ENCODE measurements at places on chromosomes 4 and X.

DNA sequence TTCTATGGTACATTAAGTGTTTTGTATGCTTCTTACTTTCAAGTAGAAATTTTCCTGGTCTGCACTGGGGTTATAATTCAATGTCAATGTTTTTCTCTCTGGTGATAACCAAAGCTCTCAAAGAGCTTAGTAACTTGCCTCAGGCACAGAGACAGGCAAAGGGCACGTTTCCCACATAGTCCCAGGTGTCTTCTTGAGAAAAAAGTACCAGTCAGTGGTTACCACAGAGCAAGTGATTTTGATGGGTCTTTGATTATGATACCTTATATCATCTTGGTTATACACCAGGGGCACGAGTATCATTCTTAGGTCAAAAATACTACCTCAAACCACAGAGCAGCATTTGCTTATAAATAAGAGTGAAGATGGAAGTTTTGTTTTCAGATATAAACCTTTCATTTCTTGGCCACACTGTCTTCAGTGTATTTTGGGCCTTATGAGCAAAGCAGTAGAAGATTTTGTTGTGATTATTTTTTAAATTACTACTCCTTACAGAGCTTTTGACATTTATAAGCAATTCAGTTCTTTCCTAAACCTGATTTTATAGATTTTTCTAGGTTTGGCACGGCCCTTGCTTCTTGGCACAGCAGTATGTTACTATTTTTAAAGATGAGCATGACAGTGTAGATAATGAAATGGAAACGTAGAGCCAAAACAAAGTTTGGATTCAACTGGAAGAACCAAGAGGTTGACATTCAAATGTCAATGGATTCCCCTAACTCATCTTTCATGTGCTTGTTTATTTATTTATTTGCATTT lies 85.3 kb upstream of the TLL1 start:
- DNase-seq = no peak

DNA sequence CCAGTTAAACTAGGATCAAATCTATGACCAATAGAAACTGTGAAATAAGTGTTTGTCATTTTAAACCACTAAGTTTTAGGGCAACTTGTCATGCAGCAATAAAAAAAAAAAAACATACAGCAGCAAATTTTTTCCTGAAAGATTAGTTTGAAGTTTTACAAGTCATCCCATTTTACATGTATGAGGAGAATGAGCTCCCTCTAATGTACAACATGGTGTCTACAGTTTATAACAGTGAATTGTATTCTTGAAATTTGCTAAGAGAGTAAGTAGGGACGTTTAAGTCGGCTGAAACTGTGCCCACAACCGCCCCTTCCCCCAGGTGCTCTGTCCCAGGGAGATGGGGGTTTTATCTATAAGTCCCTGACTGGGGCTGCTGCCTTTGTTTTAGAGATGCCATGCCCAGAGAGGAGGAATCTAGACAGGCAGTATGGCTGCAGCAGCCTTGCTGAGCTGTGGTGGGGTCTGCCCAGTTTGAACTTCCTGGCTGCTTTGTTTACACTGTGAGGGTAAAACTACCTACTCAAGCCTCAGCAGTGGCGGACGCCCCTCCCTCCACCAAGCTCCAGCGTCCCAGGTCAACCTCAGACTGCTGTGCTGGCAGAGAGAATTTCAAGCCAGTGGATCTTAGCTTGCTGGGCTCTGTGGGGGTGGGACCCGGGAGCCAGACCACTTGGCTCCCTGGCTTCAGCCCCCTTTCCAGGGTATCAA lies 499.3 kb upstream of the CT83 start:
- DNase-seq = no peak

DNA sequence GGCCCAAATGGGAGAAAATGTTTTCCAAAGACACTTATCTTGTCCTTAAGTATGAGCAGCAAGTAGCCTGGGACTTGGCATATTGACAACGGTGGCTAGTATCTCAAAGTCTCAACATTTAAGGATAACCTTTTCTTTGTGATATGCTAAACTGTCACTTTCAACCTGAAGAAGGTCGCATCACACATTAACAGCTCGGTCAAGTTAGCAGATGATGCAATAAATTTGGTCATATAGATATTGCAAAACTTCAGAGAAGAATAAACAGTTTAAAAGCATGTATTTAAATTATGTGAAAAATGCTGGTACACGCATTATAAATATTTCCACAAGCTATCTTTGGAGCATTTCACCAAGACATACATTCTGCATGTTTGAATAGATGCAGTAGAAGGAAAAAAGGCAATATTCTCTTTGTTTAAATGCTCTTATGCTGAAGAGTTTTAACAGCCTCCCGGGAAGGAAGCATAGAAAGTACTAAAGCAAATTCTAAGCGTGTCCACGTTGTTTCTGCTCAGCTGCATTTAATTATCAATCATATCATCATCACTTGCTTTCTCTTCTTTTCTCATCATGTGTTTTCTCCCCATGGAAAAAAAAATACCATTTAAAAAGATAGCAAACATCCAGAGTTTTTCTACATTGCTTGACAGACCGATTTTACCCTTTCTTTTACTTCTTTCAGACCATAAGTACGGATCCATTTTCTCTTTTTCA lies 24.2 kb downstream of the ARHGAP6 start:
- no peak for DNase-seq

GRCh38 chr4:24956763-24957162 lies 43.9 kb upstream of the CCDC149 start:
- no peak for DNase-seq

DNA sequence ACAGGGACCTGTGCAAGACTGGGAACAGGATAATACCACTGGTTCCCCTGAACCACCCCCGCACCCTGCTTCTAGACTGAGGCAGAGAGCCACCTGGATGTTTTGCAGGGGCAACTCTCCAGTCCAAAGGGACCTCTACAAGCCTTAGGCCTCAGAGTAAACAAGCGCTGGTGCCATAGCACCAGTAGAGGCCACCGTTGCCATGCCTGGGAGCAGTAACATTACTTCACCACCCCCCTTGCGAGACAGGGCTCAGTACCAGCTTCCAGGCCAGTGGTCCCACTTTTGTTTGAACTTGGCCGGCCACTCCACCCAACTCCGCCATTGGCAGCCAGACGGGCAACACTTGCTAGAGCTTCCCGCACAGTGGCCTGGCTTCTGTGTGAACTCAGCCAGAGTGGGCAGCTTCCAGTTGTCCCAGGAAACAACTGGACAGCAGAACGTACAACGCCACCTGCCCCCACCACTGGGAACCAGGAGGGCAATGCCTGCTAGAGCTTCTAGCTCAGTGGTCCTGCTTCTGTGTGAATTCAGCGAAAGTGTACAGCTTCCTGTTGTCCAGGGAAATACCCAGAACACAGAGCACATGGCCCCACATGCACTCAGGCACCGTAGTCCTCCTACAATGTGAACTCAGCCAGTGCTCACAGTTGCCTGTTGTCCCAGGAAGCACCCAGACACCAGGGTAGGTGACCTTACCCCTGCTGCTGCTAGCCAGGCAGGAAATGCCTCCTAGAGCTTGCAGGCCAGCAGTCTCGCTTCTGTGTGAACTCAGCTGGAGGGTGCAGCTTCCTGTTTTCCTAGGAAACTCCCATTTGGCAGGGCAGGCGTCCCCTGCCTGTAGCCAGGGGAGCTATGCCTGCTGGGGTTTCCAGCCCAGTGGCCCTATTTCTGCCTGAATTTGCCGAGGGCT lies 39.9 kb upstream of the PCDH19 start:
- DNase-seq = no peak

DNA sequence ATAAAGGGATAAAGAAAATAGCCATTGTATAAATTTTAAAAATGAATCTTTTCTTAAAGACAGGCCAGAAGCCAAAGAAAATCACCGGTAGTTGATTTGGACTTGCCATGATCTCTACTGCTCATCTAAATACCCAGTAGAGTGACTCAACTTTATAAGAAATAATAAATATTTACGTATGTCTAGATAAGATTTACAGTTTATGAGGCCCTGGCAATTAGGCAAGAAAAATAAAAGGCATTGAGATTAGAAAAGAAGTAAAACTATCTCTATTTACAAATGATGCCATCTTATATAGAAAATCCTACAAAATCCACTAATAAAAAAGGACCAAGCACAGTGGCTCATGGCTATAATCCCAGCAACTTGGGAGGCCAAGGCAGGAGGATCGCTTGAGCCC lies 765.5 kb upstream of the HTR2C start:
- no peak for DNase-seq

GRCh38 chr4:6331018-6331417 lies 61.4 kb downstream of the WFS1 start:
- no peak for DNase-seq

DNA sequence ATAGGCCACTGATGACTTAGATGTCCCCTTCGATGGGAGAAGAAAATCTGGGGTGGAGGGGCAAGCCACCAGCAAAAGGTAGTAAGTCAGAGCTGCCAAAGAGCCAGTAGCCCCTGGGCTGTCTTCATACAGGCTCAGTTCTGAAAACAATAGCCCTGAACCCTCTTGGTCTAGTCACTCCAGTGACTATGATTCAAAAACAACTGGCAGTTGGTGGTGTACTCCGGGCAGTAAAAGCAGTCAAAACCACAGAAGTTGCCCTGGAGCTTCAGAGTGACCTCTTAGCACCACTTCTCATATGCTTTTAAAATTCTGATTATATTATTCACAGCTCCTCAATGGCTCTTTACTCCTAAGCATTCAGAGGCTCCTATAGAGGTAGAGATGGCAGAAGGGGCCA lies 164.3 kb upstream of the MAMLD1 start:
- DNase-seq = no peak

DNA sequence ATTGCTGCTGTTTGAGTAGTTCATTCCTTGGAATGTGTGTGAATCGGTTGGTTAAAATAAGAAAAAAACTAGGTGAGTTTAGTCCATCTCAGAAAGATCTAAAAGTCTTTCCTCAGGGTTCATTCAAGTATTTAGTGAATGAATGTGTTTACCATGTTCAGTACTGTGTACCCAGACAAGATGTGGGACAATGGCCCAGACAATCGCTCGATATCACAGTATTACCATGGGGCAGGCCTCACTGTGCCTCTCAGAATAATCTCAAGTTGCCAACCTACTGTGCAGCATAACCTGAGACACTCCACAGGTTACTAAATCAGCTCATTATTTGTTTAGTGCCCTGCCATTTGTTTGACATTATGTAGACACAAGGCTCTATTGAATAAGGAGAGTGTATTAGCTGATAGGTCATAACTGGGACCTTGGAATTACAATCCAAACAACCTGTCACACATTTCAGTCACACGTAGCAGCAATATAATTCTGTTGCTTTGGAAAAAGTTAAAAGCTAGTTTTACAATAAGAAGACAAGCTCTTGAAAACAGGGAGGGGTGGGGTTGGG lies 24.9 kb upstream of the AMOT start:
- no peak for DNase-seq

GRCh38 chr4:108611365-108611764 lies 9.0 kb upstream of the RPL34 start:
- DNase-seq = no peak

GRCh38 chr4:123449780-123450179 lies 53.2 kb downstream of the SPRY1 start:
- no peak for DNase-seq

GRCh38 chr4:13483768-13484121 lies 395 bp downstream of the RAB28 start:
- DNase-seq = peak; percentile 1

DNA sequence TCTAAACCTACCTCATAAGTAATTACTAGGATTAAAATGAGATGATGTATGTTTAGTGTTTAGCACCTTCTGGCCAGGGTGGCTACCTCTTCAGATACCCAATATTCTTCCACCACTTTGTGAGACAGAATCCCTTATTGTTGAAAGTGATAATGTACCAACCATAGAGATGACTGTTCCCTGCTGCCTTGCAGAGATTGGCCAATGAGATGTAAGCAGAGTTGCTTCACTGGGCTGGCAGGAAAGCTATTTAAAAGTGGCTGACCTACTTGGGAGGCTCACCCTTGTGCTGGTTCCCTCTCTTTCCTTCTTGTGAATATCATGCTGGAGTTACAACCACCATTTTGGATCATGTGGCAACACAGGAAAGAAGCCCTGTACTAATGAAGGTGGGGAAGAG lies 58.9 kb downstream of the TMEM154 start:
- DNase-seq = no peak

DNA sequence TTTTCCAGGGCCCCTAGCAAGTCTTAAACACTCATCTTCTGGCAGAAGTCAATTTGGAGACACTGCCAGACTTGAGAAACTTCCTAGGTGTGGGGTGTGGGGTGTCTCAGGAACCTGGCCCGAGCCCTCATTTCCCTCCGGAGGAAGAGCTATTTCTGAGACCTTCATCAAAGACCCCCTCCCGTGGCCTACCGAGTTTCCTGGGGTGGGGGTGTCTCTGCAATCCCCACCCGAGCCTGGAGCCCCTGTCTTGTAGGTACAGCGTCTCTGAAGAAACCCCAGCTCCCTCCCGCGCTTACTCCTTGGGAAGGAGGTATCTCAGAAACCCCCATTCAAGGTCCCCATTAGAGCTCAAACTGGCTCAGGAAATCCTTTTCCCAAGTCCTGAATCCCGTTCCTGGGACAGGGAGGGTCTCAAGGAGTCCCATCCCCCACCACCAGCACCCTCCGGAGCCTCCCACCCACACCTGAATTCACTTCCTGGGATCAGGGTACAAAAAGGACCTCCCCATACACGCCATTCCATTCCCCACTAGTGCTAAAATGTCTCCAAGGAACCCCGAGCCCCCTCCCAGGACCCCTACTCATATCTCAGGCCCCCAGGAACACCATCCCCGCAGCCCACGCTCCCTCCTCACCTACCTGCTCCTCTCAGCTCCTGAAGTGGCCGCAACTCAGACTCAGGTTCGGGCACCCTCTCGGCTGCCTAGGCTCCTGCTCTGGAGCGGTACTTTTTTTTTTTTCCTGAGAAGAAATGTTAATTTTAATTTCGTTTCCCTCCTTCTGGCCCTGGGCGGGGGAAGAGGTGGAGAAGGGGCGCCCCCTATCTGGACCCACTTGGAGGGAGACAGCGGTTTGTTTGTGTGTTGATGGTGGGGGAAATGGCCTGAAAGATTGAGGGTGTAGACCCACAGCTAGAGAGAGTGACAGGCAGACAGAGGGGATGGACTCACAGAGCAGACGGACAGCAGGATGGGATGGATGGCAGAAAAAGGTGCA lies 1.1 kb downstream of the SLC38A5 start:
- DNase-seq = peak; percentile 26

- no peak for DNase-seq
Observed at GRCh38 chr4:48100256-48100655, 33.8 kb downstream of the TXK start.

DNA sequence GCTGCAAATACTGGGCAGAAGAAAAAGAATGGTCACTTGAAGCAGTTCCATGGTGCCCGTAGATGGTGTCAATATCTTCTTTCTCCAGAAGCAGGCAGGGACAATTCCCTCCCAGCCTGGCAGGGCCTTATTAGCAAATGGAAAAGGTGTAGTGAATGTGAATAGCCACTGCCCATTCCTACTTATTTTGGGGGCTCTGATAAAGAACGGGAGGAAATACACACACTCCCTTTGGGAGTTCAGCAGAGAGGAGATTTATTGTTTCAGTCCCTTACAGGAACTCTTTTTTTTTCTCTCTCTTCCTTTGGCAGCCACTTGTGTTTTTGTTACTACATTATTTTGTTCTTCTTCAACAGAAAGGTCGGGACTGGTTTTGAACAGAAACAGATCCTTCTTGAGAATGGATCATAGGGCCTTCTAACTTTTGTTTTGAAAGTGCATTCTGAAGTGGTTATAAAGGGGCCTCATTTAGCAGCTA lies at the start of gene EMCN:
Gene EMCN, minus strand, starts transcription at position 159 of the 478 bp plus-strand sequence. Its CDS starts 108 bp downstream, at position 51.
- DNase-seq = no peak

Data from stimulated activated CD8-positive, alpha-beta memory T cell treated with anti-CD3 and anti-CD28 coated beads, Interleukin-7, amount 100 ng/mL, for 4 hours (primary cell).